Bladder microvascular endothelial cell (primary cell): ENCODE measurements at places on chromosomes 5 and 9. TPM values are rescaled to one million over a fixed set of nuclear protein-coding genes. Genes with fewer than 3 reads are reported as not detected.

The CFAP77 gene
- total RNA-seq = not detected in 2 replicates

The TMC1 gene
- 1.3 and 2.4 TPM in 2 replicates for total RNA-seq

The VLDLR gene
- 7.4 and 26.9 TPM in 2 replicates for total RNA-seq

The MYO10 gene
- 80.8 and 114 TPM in 2 replicates for total RNA-seq

The PLAC8L1 gene
- not detected in 2 replicates for total RNA-seq

The ANKRD31 gene
- under 0.01 TPM in 2 replicates for total RNA-seq

The ITK gene
- total RNA-seq = not detected in 2 replicates

The HEMGN gene
- not detected in 2 replicates for total RNA-seq

The TAL2 gene
- total RNA-seq = not detected in 2 replicates

The CDH9 gene
- total RNA-seq = not detected in 2 replicates

The FBP2 gene
- total RNA-seq = not detected in 2 replicates

The TAF11L5 gene
- not detected in 2 replicates for total RNA-seq

The SLC4A9 gene
- total RNA-seq = under 0.01 and 0.19 TPM in 2 replicates

The CEL gene
- total RNA-seq = under 0.01 and 0.44 TPM in 2 replicates

The FGF10 gene
- total RNA-seq = not detected in 2 replicates

The SLCO6A1 gene
- not detected in 2 replicates for total RNA-seq

The RNF208 gene
- total RNA-seq = 0.16 and 0.31 TPM in 2 replicates

The RELL2 gene
- total RNA-seq = 3.1 and 5.6 TPM in 2 replicates

The SELENOP gene
- 33.8 and 63.1 TPM in 2 replicates for total RNA-seq

The CA9 gene
- total RNA-seq = not detected in 2 replicates

The SLC34A3 gene
- not detected in 2 replicates for total RNA-seq

The CARD9 gene
- 0.16 and 0.50 TPM in 2 replicates for total RNA-seq

The EQTN gene
- not detected in 2 replicates for total RNA-seq

The OR4F3 gene
- total RNA-seq = not detected in 2 replicates

The DUSP1 gene
- 75.9 and 93.9 TPM in 2 replicates for total RNA-seq

The BHMT2 gene
- total RNA-seq = 0.16 and 1.3 TPM in 2 replicates

The SPINK7 gene
- not detected in 2 replicates for total RNA-seq

The OR13J1 gene
- total RNA-seq = not detected in 2 replicates

The AMBP gene
- not detected in 2 replicates for total RNA-seq

The ACSL6 gene
- 0.57 TPM in 1 of 2 replicates, not detected in the other for total RNA-seq

The GABBR2 gene
- 0.16 and 0.63 TPM in 2 replicates for total RNA-seq

The INSL4 gene
- total RNA-seq = not detected in 2 replicates

The PCDHAC2 gene
- total RNA-seq = 0.19 and 0.32 TPM in 2 replicates

The IRF1 gene
- 17.6 and 49.5 TPM in 2 replicates for total RNA-seq

The TNFSF15 gene
- total RNA-seq = 0.32 and 11.5 TPM in 2 replicates

The KCNV2 gene
- not detected in 2 replicates for total RNA-seq

The WDR31 gene
- total RNA-seq = 0.49 and 0.63 TPM in 2 replicates

The GPX3 gene
- total RNA-seq = 7.3 and 14.5 TPM in 2 replicates

The DDX4 gene
- not detected in 2 replicates for total RNA-seq

The C5orf58 gene
- not detected in 2 replicates for total RNA-seq

The CXCL14 gene
- total RNA-seq = not detected in 2 replicates

The ANKRD55 gene
- total RNA-seq = 0.49 and 0.82 TPM in 2 replicates
